ENCODE measurements at places on chromosomes 11 and 22.

DNA sequence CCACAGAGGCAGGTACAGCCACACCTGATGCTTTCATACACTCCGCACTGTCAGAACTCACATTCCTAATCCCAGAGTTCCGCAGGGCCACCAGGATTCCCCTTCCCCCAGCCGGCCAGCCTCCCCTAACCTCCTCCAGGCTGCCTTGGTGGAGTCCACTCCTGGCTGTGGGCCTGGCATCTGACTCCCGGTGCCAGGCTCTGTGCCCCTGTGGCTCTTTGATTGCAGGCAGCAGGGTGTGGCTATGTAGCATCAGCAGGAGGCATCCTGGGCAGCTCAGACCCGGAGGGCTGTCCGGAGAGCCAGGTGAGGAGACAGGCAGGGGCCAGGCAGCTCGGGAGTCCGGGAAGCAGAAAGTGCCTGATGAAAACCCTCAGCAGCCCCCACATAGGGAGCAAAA, 1432.9 kb downstream of the BRD1 start:
- no peak for DNase-seq

DNA sequence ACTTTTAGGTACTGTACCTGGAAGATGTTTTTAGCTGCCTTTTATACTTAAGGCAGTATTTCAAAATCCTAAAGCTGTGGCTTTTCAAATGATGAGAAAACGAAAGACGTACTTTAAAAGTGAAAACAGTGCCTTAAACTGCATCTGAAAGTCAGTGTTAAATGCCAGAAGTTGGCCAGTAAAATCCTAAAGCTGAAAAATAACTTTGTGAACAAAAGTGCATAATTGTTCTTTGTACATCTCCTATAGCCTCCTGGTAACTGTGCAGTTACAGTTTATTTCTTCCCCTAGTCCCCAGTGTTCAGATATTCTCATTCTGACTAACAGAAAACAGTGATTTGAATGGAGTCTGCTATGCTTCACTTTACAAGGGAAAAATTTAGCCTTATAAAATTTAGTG, 6.8 kb downstream of the EED start:
- DNase-seq = no peak

- peak; percentile 81 for DNase-seq
These were observed 10.3 kb downstream of the PRDM10 start for GRCh38 chr11:129992161-129992944.

GRCh38 chr22:25390297-25391240, 171.1 kb downstream of the CRYBB2 start:
- no peak for DNase-seq

- DNase-seq = no peak
These were observed 320 bp downstream of the CLTCL1 start for GRCh38 chr22:19291218-19291579.

DNA sequence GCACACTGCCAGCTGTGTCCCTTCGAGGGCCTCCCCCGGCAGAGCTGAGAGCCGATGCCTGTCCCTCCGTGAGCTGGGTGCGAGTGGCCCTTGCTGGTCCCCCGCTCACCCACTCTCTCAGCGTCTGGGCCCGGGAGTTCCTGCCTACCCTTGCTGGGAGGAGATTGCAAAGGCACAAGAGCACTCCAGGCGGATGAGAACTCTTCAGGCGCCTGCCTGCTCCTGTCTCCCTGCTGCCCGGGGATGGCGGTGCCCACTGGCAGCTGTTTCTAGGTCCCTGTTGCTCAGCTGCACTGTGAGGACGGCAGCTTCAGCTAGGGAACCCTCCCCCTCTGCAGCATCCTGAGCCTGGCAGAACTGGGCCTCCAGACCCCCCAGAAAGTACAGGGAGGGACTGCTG, 61.1 kb downstream of the FLRT1 start:
- peak; percentile 87 for DNase-seq

DNA sequence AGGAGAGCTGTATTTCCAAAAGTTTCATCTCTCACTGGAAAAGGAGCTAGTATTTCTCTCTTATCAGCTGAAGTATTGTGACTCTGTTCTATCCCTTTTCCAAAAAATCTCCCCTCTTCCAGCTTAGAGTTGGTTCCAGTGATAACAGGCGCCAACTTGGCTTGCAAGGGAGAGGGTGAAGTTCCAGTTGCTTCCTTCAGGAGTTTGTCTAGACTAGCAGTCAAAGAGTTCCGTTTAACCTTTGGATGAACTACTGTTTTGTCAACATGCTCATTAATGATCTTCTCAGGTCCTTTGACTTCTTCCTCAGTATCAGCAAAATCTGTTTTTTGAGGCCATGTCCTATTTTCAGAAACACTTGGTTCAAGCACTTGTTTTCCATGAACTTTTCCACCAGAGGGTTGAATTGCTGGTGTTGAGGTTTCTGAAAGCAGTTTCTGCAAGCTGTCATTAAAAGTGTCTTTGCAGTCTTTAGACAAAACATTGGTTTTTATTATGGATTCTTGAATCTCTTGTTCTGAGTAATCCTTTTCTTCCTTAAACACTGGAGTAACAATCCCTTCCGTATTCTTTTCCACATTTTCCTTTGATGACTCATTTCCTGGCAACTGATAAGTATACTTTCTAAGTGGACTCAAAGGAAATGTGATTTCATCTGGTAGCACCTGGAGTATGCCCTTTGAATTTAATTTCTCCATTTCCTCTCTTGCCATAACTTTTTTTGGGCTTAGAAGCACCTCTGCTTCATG, 39.7 kb upstream of the CCDC89 start:
- no peak for DNase-seq

All from DMS79 treated with DMSO at 0.1 percent for 48 hours (cell line).